ENCODE measurements at places on chromosomes 2 and 18.
A peak's percentile ranks its signal among the peaks of the same experiment; 100 is the strongest.

DNA sequence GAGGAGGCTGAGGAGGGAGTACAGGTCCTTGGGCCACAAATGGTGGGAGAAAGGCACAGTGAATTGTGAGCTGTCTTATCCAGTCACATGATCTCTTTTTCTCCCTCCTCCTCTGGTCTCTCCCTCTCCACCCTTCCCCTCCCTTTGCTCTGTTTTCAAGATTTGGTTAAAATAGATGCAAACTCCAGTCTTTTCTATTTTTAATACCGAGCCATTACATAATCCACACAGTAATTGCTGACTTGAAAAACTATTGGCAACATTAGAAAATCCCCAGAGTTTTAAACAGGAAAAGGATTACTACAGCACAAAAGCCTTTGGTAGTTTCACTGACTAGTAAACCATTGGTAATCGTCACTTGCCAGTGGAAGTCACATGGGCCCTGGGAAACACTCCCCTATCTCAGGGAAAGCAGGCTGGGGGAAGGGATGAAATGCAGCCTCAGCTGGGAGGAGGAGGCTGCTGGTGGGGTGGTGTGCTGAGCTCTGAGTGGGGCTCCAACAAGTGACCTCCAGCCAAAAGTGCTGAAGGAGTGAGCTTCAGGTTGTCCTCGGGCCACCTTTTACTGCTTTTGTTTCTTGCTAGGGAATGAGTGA lies 57.4 kb upstream of the PCBP1 start:
- DNase-seq = peak; percentile 10

- DNase-seq = no peak
Measured at GRCh38 chr2:226187616-226188015, 612.0 kb downstream of the IRS1 start.

GRCh38 chr2:169036736-169037440 lies 5.8 kb upstream of the ABCB11 start:
- no peak for DNase-seq

DNA sequence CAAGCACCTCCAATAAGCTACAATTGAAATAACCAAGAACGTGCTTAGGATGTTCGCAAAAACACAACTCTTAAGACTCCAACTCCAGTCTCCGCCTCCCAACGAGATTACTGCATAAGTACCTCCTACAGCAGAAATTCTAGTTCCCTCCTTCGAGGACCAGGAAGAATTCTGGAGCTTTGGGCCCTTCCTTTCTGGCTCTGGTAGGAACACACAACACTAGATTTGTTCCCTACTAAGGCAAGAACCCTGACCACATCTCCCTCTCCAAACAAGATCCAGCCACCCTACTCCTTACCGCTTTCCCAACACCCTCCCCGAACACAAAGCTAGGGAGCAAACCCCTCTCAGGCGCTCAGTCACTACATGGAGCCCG lies 721 bp downstream of the ADAM17 start:
- DNase-seq = no peak

DNA sequence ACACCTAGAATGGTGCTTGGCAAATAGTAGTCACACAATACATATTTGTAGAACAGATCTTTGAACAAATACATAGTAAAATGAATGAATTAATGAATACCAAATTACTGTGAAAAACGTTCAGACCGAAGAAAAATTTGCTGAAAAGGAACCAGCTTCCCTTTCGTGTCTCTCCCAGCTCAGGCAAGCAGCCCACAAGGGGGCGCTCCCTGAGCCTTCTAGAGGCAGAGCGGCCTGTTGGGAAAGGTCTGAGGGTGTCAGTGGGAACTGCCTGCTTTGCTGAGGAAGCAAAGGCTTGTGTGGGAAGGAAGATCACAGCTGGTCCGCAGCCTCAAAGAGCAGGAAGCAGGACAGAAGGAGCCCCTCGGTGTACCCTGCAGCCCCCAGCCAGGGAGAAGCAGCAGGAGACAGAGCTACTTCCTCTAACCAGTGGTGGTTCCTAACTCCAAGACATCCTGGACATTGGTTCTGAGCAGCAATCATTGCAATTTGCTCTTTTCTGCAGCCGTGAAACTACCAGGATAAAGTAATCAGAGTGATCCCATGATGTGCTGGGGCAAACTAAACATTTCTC lies 231.1 kb downstream of the ANKRD30B start:
- DNase-seq = no peak

GRCh38 chr2:159855557-159856061 lies 57.6 kb upstream of the CD302 start:
- no peak for DNase-seq

Data from anterior cingulate cortex (tissue), 58 donors.